HL-60 (cell line): ENCODE measurements at places on chromosomes 16 and 17.
A peak's percentile ranks its signal among the peaks of the same experiment; 100 is the strongest.

GRCh38 chr16:88202207-88202745, 180.5 kb upstream of the ZNF469 start:
- no peak for DNase-seq

DNA sequence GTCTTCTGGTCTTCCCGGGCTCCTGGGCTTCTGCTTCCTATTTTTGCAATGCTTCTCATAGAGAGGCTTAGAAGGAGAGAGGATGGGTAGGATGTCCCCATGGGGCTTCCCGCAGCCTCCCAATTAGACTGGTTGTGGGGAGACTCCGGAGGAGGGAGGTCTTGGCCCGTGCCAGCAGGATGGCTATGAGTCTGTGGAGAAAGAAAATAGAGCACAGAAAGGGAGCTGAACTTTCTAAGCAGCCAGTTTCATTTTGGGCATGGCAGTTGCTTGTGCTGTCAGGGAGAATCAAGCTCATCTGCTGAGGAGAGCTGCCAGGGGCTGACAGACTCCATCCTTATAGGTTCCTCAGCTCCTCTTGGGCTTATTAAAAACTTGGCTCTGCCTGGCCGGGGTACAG, 204.0 kb downstream of the SHISA9 start:
- DNase-seq: no peak

GRCh38 chr17:79812353-79813258, 15.7 kb upstream of the CBX8 start:
- no peak for DNase-seq

GRCh38 chr16:19396555-19397011, 21.1 kb upstream of the TMC5 start:
- DNase-seq: peak; percentile 28

GRCh38 chr17:67491009-67491680, 114.1 kb downstream of the PITPNC1 start:
- DNase-seq: peak; percentile 8

DNA sequence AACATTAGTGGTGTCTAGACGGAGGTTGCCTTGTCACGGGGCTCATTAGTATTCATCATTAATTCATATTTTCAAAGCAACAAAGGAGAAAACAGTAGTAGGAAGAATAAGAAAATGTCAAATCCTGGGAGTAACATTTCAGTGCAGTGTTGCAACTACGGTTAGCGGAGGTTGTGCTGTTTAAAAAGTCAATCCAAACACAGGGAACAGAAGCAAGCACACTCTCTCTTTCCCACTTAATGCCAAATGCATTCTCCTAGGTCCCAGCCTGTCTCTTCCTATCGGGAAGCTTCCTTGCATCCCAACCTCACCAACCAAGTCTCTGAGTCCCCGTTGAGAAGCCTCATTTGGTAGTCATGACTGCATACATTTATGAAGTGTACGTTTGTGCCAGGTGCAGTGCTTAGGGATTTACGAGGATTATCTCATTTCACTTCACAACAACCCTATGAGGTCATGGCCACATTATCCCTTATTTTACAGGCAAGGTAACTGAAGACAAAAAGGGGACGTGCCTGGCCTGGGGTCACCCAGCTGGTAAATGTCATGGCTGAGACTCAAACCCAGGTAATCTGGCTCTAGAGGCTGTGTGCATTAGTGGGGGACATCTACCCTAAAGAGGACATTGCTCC, 283.6 kb upstream of the SALL1 start:
- DNase-seq: no peak

GRCh38 chr17:60659156-60659555, 18.5 kb upstream of the BCAS3 start:
- DNase-seq: no peak

GRCh38 chr17:27290916-27291598, 2.9 kb upstream of the WSB1 start:
- no peak for DNase-seq

GRCh38 chr17:77491921-77492445, 351.2 kb downstream of the SEC14L1 start:
- DNase-seq: no peak

DNA sequence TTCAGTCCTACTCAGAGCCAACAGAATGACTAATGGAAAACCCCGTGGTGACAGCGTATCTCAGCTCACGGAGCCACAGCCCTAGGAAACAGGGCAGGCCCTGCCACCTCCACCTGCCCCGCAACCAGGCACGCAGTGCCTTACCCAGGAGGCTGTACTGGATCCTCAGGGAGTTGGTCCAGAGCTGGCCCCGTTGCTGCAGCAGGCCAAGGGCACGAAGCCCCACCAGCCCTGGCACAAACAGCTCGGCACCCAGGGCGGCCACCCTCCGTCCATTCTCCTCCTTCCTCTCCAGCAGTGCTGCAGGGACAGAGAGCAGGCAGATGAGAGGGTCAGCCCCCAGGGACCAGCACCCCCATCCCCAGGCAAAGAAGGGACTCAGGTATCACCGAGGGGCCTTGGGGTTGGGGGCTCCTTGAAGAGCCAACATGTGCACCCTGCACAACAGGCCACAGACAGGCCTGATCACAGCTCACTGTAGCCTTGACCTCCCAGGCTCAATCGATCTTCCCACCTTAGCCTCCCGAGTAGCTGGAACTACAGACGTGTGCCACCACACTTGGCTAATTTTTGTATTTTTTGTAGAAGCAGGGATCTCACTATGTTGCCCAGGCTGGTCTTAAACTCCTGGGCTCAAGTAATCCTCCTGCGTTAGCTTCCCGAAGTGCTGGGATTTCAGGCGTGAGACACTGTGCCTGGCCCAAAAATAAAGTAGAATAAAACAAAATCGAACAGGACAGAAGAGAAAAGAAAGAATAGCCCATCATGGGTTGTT, 115.7 kb downstream of the RMI2 start:
- no peak for DNase-seq

GRCh38 chr17:6831661-6832263, at the start of gene TEKT1:
TEKT1 (minus strand) TSS chr17:6831729; CDS start chr17:6830376, 1,353 bp downstream.
- DNase-seq: peak; percentile 51

- DNase-seq: no peak
These were observed 9.8 kb upstream of the MAP3K14 start for GRCh38 chr17:45326626-45327025.

GRCh38 chr17:42920106-42920900, 19.7 kb downstream of the G6PC1 start:
- no peak for DNase-seq

GRCh38 chr16:12539185-12539929, 264.3 kb downstream of the CPPED1 start:
- no peak for DNase-seq

DNA sequence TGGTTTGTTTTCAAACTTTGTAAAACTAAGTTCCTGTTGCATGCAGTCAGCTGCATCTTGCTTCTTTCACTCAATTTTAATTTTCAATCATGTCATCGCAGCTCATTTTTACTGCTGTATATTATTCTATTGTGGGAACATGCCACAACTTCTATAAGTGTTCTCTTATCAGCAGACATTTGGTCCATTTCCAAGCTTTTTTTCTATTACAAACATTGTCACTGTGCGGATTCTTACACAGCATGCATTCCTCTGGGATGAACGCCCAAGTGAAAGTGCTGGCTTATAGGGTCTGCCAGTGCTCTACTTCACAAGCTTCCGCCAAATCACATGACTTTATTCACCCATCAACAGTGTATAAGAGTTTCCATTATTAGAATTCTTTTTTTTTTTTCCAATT, 22.7 kb downstream of the GINS3 start:
- DNase-seq: no peak

DNA sequence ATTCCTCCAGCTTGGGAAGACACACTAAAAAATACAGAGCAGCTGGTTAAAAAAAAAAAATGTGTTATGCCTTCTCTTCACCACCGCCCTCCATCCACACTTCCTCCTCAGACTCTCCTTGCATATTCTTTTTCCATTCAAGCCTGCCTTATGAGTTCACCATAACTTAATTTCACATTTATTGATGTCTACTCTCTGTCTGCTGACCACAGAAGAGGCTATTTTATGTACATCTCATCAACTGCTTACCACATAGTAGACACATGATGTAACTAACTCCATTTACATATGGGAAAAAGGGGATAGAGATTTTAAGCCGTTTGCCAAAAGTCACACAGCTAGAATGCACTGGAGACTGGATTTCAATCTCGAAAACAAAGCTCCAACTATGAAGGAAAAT, 409.8 kb downstream of the CDH11 start:
- DNase-seq: no peak

GRCh38 chr17:76121932-76122430, 18.4 kb upstream of the EXOC7 start:
- no peak for DNase-seq

GRCh38 chr17:32636598-32637218, 149.9 kb downstream of the CDK5R1 start:
- no peak for DNase-seq

DNA sequence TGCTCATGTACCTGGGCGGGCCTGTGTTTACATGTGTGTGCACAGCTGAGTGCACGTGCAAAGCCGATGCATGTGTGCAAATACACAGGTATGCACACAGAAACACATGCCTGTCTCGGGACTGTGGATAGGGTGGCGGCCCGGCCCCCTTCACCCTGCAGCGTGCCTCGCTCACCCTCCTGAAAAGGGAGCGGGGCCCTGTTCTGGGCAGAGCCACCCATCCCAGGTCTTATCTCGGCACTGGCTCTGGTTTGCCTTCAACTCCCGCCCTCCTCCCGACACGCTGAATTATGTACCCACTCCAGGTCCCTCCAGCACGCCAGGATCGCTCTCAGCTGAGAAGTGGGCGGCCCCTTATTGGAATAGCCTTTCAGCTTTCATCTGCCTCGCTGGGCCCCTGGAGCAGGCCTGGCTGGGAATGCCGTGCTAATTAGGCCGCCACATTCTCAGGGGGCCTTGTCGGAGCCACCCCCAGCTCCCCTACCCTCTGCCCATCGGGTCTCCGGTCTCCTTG, 77.8 kb downstream of the RTN4RL1 start:
- DNase-seq: no peak

- DNase-seq: no peak
These were observed 77.8 kb downstream of the ZNF778 start for GRCh38 chr16:89295071-89295900.

GRCh38 chr16:26413780-26414179, 652.9 kb upstream of the C16orf82 start:
- no peak for DNase-seq

DNA sequence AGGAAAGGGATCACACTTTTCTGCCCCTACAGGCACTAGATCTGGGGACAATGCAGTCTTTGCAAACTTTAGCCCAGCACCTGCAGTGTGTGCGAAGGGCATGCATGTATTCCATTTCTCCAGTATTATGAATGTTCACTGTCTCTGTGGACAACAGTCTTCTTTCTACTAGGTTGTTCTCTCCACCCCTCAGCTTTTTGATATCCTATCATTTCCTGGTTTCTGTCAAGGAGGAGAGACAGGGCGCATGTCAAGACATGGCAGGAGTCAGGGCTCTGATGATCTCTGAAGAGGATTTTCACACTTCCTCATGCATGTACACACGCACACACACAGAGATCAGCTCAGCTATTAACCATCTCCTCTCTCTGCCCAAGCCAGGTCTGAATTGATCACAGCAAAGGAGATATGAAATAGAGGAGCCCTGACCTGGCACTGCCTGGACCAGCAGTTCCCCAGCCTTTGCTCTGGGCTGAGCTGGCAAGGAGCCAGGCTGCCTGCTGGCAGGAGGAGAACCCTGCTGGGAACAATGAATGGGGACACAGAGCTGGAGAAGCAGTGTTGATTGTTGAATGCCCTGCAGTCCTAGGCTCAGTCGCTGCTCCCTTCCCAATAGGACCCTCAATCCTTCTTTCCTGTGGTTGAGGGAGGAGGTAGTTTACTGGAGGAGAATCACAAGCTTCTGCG, 2.6 kb downstream of the GPR179 start:
- DNase-seq: no peak

DNA sequence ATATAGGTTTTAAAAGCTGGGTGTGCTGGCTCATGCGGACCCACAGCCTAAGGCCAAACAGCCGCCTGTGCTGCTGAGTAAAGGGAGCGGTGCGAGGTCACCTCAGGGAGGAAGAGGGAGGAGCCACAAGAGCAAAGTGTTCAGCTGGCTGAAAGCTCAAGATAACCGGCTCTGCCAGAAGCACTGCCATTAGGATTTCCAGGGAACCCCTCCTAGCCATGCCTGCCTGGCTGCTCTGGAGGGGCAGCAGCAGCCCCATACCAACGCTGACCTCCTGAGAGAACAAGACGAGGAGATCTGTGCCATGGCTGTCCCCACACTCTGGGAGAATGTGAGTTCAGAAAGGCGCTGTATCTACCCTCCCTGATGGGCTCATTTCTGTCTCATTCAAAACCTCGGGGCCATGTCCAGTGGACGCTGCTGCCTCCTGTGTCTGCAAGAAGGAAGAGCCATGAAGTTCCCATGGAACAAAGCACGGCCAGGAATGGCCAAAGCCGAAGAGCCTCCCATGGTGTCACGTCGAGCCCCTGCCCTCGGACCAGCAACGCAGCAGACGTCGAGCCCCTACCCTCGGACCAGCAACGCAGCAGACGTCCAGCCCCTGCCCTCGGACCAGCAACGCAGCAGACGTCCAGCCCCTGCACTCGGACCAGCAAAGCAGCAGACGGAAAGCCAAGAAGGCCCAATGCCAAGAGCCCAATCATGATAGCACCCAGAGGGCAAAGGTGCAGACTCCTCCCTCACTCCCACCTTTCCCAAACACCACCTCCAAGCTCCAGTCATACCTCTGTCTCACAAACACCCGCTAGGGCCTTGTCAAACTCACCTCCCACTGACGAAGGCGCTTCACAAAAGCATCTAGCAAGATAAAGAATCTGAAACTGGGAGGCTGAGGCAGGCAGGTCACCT, 107.0 kb downstream of the ANKRD11 start:
- no peak for DNase-seq

DNA sequence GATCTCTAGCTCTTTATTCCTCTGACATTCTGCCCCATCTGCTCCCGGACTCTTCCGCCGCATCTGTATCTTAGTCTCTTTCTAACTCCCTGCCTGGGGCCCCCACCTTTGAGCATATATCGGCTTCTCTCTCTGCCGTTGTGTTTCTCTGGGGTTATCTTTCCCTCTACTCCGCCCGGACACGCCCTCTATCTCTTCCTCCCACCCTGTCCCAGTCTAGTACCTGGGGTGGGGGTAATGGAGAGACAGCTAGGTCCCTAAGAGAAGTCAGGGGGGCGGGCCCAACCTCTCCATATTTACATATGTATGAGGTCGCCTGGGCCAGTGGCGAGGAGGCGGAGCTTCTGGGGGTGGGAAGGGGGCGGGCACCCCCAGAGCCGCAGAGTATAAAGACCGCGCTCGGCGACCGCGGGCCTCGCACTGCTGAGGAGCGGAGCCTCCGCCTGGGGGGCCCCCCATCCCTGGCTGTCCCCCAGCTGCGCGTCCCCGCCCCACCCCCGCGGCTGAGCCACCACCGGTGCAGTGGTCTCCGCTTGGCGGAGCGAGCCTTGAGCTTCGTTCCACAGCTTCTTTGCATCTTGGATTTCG, at the start of gene ATP1B2:
Gene ATP1B2 (plus strand): TSS at position 418 of the 588 bp plus-strand sequence. CDS start 593 bp downstream, outside the sequence.
- DNase-seq: no peak
